ENCODE measurements at places on chromosomes 13 and 19. TPM values are rescaled to one million over a fixed set of nuclear protein-coding genes. Genes with fewer than 3 reads are reported as not detected.

- H3K4me3 ChIP-seq: no peak overlapping the region
- H3K36me3 ChIP-seq: no peaks in the 10 kb centered on the region
- H3K27ac ChIP-seq: no peak overlapping the region
- H3K4me1 ChIP-seq: no peaks in the 10 kb centered on the region
- no peaks in the 10 kb centered on the region for H3K27me3 ChIP-seq
Measured at GRCh38 chr13:93561576-93562225, 335.1 kb downstream of the GPC6 start.

Gene PSMD8
- 314 TPM for total RNA-seq

Gene ZNF543
- total RNA-seq: 5.3 TPM

- H3K4me1 ChIP-seq: no peaks in the 10 kb centered on the region
- peaks cover 68% of the 10 kb centered on the region for H3K36me3 ChIP-seq
- H3K27ac ChIP-seq: peak overlapping the region; percentile 34
Measured at GRCh38 chr19:14048443-14049153, 13.3 kb downstream of the PALM3 start.

- no peak overlapping the region for H3K27ac ChIP-seq
- H3K36me3 ChIP-seq: no peaks in the 10 kb centered on the region
- H3K4me3 ChIP-seq: no peak overlapping the region
- H3K27me3 ChIP-seq: peaks cover 3% of the 10 kb centered on the region
- H3K4me1 ChIP-seq: no peaks in the 10 kb centered on the region
Measured at GRCh38 chr13:95438297-95438696, 114.2 kb upstream of the CLDN10 start.

Gene UBL3
- 9.5 TPM for total RNA-seq

DNA sequence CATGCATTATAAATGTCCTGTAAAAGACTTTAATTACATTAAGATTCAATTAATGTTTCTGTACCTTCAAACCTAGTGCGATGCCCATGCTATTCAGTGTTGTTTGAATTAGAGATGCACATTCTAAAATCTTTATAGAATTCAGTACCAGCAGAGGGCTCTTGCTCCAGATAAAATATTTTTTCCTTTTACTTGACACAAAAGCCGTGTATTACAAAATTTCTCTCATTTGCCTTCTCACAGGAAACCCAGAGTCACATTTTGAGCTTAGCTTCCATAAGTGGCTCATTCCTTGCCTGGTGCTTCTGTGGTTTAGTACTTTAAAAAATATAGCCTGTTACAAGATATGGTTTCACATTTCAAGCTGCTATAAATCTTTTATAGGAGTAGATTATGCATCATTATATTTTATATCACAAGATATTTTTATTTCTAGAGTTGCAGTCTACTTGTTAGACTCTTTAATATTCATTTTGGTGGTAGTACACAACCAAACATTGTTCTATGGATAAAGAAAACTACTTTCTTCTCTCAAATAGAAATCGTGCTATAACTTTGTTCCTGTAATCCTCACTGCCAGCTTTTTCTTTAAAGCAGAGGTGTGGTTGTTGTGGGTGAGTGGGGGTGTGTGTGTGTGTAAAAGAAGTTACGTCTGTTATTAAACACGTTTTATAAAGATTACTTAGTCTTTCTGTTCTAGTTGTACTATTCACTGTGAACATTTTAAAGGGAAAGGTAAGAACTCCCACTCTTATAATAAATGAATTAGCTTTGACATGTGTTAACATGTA lies 101.4 kb downstream of the RNF17 start:
- no peak for DNase-seq
- no peak overlapping the region for H3K4me3 ChIP-seq

Gene MEIS3
- not detected for total RNA-seq

DNA sequence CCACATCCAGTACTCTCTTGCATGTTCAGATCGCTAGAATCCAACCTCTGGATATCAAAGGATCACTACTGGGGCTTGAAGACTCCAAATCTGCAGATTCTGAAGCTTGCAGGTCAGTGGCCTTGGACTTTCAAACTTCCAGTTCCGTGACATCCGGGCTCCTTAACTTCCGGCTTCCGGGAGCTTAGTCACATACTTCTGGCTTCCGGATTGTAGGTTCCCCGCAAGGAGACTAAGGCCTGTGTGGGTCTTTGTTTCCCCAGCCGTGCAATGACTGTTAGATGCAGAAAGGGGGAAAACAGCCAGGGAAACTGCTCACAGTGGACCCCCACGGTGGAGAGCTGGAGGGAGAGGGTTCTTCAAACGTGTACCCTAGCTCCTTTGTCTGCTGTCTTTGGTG lies 41.4 kb downstream of the ZNF333 start:
- no peaks in the 10 kb centered on the region for H3K4me1 ChIP-seq
- H3K36me3 ChIP-seq: no peaks in the 10 kb centered on the region
- no peak for DNase-seq
- H3K27me3 ChIP-seq: no peaks in the 10 kb centered on the region

Gene TMEM59L
- not detected for total RNA-seq

GRCh38 chr13:78596399-78596735 lies 7.0 kb downstream of the POU4F1 start:
- no peak overlapping the region for H3K27ac ChIP-seq
- peaks cover 6% of the 10 kb centered on the region for H3K4me1 ChIP-seq
- no peak for DNase-seq
- no peak overlapping the region for H3K4me3 ChIP-seq
- peaks cover 84% of the 10 kb centered on the region for H3K27me3 ChIP-seq
- H3K36me3 ChIP-seq: peaks cover 4% of the 10 kb centered on the region

- H3K27ac ChIP-seq: no peak overlapping the region
- DNase-seq: no peak
- H3K27me3 ChIP-seq: no peaks in the 10 kb centered on the region
- no peak overlapping the region for H3K4me3 ChIP-seq
- no peaks in the 10 kb centered on the region for H3K36me3 ChIP-seq
- H3K4me1 ChIP-seq: no peaks in the 10 kb centered on the region
Measured at GRCh38 chr13:58960888-58961287, 1202.8 kb downstream of the DIAPH3 start.

Gene RAB3A
- total RNA-seq: 10.3 TPM

Gene ERICH4
- not detected for total RNA-seq

GRCh38 chr19:51572908-51573307 lies 1.8 kb downstream of the ZNF175 start:
- no peak for DNase-seq
- H3K4me3 ChIP-seq: no peak overlapping the region
- peaks cover 33% of the 10 kb centered on the region for H3K36me3 ChIP-seq
- peaks cover 13% of the 10 kb centered on the region for H3K27me3 ChIP-seq
- H3K27ac ChIP-seq: no peak overlapping the region
